GM20000 (cell line): ENCODE measurements at places on chromosomes 3 and 15.
A peak's percentile ranks its signal among the peaks of the same experiment; 100 is the strongest.

DNA sequence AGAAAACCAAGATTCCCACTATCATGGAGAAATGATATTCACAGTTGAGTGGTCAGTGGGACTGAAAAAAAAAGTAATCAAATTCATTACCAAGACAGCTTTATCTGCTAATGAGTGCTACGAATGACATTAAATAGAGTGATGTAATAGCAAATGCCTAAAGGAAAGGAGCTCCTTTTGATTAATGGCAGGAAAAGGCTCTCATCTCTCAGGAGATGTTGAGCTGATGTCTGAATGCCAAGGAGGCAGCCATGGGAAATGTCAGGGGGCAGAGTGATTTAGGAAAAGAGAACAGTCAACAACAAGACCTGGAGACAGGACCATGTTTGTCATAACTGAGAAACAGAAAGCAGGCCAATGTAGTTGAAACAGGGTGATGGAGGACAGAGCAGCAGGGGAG, 96.7 kb upstream of the SNTN start:
- DNase-seq, result no peak

DNA sequence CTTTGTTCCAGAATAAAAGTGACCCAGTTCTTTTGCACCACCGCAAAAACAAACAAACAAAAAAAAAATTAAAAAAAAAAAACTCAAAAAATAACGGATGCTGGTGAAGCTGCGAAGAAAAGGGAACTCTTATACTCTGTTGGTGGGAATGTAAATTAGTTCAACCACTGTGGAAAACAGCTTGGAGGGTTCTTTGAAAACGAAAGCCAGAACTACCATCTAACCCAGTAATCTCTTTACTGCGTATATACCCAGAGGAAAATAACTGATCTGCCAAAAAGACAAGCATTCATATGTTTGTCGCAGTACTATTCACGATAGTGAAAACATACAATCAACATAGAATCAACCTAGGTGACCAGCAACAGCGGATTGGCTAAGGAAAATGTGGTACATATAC, 298.9 kb upstream of the CBLB start:
- DNase-seq, result no peak

DNA sequence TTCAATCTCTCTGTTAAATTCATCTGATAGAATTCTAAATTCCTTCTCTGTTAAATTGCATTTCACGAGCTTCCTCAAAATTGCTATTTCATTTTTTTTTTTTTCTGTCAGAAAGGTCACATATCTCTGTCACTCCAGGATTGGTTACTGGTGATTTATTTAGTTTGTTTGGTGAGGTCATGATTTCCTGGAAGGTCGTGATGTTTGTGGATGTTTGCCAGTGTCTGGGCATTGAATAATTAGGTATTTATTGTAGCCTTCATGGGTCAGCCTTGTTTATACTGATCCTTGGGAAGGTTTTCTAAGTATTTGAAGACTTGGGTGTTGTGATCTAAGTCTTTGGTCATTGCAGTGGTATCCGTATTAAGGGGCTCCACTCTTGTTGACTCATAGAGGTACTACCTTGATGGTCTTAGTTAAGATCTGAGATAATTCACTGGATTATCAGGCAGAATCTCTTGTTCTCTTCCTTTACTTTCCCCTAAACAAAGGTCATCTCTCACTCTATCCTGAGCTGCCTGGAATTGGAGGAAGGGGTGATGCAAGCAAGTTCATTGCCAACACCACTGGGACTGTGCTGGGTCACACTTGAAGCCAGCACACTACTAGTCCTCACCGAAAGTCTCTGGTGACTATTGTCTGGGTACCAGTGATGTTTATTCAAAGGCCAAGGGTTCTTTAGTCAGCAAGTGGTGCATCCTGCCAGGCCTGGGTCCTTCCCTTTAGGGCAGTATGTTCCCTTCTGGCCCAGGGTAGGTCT, 231.1 kb downstream of the GBE1 start:
- no peak for DNase-seq

- DNase-seq, result no peak
Measured at GRCh38 chr3:47399531-47400270, 18.9 kb downstream of the PTPN23 start.

DNA sequence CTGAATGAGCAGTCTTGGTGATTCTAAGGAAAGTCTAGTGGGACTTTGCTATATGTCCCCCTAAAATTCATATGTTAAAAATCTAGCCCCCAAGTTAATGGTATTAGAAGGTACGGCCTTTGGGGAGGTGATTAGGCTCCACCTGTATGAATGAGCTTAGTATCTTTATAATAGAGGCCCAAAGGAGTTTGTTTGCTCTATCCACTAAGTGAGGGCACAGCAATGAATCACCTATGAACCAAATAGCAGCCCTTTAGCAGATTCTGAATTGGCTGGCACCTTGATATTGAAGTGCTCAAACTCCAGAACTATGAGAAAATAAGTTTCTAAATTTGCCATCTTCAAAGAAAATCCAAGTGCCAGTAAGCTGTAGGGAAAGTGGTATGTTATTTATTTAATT, 187.9 kb downstream of the SUCNR1 start:
- DNase-seq, result no peak

GRCh38 chr3:149020839-149021252, 29.5 kb downstream of the GYG1 start:
- DNase-seq, result no peak

DNA sequence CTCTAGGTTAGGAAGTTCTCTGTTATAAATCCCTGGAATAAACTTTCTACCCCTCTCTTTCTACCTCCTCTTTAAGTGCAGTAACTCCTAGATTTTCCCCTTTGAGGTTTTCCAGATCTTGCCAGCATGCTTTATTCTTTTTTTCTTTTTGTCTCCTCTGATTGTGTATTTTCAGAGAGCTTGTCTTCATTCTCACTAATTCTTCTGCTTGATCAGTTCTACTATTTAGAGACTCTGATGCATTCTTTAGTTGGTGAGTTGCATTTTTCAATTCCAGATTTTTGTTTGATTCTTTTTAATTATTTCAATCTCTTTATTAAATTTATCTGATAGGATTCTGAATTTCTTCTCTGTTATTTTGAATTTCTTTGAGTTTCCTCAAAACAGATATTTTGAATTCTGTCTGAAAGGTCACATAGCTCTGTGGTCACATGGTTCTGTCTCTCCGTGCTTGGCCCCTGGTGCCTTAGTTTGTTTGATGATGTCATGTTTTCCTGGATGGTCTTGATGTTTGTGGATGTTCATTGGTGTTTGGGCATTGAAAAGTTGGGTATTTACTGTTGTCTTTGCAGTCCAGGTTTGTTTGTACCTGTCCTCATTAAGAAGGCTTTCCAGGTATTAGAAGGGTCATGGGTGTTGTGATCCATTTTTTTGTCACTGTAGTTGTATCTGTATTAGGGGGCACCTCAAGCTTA, 89.2 kb downstream of the BBX start:
- DNase-seq, result no peak

DNA sequence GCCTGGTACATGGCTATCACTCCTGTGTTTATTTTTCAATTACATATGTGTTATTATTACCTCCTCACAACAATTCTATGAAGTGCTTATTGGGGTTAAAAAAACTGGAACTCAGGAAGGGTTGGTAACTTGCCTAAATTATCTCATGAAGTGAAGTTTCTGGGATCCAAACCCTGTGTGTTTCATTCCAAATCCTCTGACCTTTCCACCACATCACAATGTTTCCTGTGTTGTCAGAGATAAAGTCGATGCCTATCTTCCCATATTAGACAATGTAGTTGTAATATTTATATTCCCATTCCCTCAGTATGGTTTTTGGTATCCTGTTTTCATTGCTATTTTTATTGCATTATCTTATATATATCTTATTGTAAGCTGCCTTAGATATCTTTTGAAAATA, 269.1 kb upstream of the CFAP20DC start:
- DNase-seq, result no peak

DNA sequence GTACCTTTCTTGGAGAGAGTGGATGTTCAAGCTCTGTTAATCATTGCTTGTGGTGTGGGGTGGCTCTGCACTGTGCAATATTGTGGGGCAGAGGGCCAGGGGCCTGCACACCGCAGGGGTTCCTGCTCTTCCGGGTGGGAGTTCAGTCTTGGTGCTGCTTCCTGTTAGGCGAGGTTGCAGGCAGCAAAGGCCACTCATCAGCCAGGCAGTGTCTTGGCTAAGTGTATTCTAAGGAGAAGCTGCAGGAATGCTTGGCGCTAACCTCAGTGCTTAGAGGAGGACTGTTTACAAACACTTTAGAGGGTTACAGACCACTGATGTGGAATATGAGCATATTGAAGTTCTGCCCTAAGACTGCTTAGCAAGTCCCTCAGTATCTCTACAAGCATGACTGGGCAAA, 81.7 kb downstream of the CEP63 start:
- DNase-seq, result no peak

- DNase-seq, result peak; percentile 50
Measured at GRCh38 chr3:177337541-177338331, 140.5 kb upstream of the TBL1XR1 start.

DNA sequence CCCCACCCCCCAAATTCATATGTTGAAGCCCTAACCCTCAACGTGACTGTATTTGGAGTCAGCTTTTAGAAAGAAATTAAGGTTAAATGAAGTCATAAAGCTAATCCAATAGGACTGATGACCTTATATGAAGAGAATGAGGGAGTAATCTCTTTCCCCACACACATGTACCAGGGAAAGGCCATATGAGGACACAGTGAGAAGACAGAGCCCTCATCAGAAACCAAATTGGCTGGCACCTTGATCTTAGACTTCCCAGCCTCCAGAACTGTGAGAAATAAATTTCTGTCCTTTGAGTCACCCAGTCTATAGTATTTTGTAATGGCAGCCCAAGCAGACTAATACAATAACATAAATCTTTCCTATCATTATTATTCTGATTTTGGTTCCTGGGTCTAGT, 194.7 kb upstream of the NANOGP8 start:
- DNase-seq, result no peak

DNA sequence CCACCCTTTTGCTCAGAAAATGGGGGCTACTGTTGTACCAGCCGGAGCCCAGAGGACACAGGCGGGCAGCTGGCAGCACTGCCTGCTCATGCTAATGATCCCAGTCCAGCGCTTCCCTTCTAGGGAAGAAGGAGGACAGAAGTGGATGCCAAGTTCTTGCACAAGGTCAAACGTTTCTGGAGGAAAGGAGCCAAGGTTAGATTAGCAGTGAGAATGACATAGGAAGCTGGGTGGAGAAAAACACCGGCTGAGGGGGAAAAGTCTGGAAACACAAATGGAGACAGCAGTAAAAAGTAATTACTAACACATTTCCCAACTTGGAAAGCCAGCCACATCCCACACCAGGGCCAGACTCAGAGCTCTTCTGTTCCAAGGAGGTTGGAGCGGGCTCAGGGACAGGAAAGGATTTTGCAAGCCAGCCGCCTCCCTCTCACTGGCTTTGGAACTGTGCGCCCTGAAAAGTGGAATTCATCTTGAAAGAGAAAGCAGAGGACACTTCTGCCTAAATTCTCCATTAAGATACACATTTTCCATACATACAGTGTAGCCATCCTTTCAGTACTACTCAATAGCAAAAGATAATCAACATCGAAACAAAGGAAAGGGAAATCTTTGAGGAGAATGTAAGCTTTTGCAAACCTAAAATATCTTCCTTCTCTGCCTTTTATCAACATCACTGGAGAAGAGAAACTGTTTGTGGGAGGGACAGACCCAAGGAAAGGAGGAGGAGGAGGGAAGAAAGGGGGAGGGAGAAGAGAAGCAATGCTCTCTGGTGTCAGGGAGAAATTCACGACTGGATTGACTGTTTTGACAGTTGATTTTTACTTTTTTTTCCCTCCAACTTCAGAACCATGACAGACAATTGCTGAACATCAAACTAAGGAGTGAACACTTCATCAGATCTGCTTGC, 133.6 kb downstream of the CD47 start:
- no peak for DNase-seq

DNA sequence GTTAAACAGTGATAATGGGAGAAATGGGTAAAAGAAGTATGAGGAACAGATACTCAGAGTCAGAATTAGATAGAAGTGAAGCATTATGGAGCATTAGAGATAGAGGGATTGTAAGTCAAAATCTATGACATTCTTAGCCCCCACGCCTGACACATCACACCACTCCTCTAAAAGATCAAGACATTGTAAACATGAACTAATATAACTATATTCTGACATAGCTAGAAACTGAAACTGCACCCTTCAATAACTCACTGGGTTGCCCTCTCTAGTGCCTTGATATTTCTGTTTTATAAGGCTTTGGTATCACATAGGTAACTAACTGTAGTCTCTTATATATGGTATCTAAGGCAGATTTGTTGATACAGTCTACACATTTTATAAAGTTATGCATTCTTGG, 684.3 kb upstream of the DPPA4 start:
- no peak for DNase-seq

- DNase-seq, result no peak
Measured at GRCh38 chr15:70265986-70266385, 168.3 kb upstream of the TLE3 start.

DNA sequence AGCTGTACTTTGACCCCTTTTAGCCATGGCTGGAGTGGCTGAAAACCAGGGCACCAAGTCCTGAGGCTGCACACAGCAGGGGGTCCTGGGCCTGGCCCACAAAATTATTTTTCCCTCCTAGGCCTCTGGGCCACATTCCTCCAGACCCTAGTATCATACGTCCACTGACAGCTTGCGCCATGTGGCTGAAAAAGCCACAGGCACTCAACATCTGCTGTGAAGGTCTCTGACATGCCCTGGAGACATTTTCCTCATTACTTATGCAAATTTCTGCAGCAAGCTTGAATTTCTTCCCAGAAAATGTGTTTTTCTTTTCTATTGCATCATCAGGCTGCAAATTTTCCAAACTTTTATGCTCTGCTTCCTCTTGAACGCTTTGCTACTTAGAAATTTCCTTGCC, 239.0 kb downstream of the SQOR start:
- DNase-seq, result no peak

DNA sequence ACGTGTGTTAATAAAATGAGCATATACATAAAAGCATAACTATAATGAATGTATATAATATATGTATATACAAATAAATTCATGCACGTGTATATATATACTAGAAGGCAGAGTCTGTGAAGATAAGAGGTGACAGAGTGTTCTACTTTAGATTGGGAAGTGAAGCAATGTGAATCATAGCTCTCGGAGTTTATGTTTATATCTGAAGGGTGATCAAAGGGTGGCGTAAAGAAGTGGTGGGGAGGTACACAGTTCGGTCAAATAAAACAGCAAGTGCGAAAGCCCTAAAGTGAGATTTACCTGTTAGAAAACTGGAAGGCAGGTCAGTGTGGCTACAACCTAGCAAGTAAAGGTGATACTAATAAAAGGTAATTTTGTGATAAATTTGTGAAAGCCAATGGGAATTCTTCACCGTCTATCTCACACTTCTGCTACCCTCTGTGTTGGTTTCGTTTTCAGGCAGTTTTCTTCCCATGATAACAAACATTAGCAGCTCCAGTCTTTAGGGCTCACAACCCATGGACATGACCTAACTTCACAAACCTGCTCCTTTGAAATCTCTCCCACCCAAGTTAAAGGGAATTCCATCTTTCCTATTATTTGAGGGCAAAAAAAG, 46.7 kb upstream of the BCHE start:
- DNase-seq, result no peak
